ENCODE measurements at places on chromosomes 5 and 9. TPM values are rescaled to one million over a fixed set of nuclear protein-coding genes. Genes with fewer than 3 reads are reported as not detected.

Gene RPL35
- total RNA-seq: 1,683 TPM

GRCh38 chr9:34991607-34992375, 2.2 kb downstream of the DNAJB5 start:
- peak; percentile 61 for DNase-seq

Gene FOXI1
- total RNA-seq: not detected

GRCh38 chr9:7640231-7640630, 159.3 kb downstream of the DMAC1 start:
- DNase-seq: no peak

DNA sequence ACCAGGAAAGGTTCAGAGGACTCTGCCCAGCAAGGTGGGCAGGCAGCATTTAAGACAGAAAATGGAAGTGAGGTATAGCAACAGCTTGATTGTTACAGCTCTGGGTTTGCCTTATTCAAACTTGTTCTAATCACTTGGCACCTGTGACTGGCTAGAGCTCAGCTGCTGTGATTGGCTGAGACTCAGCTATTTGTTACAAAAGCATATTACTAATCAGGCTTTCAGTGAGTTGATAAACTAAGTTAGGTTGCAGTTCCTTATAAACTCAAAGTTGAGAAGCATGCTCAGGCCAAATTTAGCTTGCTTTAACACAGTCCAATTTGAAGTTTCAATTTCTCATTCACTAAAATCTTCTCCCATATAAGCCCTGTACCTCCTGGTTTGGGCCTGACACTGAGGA, 56.3 kb downstream of the GDA start:
- no peak for DNase-seq

Gene PCDHGB7
- total RNA-seq: 11.7 TPM

DNA sequence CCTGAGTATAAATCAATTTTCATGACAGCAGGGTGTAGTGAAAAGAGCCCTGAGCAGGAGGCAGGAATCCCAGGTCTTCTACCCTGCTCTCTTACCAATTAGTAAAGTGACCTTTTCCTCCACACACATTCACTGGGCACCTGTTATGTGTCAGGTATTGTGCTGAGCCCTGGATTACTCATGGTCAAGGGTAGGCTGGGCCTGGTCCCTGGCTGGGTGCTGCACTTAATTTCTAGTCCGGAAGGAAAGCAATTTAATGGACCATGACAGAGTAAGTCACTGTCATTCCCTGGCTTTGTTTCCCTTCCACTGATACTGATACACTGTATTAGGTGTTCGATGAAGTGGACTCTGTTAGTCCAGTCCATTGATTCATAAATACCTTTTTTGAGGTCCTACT, 29.1 kb upstream of the BRINP1 start:
- no peak for DNase-seq

- DNase-seq: no peak
These were observed 38.6 kb downstream of the TGFBI start for GRCh38 chr5:136067422-136067821.

GRCh38 chr5:169861433-169861832, 118.9 kb downstream of the INSYN2B start:
- no peak for DNase-seq

Gene WDR31
- 0.63 TPM for total RNA-seq

DNA sequence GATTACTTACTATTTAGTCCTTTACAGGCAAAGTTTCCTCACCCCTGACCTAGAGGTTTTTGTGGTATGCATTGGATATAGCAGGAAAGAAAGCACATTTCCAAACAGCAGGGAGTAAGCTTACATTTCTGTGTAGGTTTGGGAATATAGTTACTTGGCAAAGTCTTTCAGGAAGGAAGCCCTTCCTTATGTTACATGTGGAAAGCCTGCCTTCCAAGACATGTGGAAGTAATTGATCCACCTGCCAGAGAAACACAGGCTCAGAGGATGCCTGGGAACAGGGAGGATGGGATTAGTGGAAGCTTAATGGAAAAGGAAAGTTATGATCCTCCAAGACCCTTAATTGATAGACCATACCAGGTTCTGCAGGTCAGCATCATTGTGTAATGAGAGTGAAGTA, 87.3 kb upstream of the PPP1R2B start:
- DNase-seq: no peak

DNA sequence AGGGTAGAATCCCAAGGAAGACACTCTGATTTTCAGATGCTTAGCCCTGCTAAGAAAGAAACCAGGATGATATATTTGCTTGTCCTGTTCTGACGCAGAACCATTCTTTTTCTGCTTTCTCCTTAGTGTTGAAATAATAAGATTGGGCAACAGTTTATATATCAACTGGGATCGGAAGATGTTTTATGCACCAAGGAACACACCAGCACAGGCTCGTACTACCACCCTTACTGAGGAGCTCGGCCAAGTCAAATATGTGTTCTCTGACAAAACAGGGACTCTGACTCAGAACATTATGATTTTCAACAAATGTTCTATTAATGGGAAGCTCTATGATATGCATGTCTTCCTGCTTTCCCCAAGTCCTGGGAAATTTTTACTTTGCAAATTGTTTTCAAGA, 19.0 kb upstream of the RUSC2 start:
- DNase-seq: no peak

- no peak for DNase-seq
These were observed 101.7 kb downstream of the ADRB2 start for GRCh38 chr5:148928141-148928540.

DNA sequence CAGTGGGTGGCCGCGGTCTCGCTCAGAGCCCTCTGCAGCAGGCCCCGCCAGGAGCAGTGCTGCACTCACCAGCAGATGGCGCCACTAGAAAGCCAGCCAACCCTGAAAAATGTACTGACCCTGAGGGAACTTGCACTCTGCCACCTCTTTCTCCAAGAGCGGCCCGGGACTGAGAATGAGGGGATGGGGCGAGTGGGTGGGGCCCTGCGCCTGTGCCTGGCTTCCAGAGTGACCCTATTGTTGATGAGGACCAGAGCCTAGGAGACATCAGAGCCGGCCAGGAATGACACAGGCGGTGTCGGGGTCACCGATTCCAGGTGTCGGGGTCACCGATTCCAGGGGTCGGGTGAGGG, 2.9 kb upstream of the IL17B start:
- peak; percentile 89 for DNase-seq

Gene GPX3
- total RNA-seq: 48.4 TPM

GRCh38 chr5:134113902-134114875, at the start of gene TCF7:
Gene TCF7, plus strand, starts transcription at chr5:134114681. Its CDS starts 226 bp downstream, at chr5:134114907.
- peak; percentile 92 for DNase-seq

GRCh38 chr9:95250462-95251221, 66.9 kb downstream of the FANCC start:
- DNase-seq: no peak

Gene DOCK8
- total RNA-seq: 0.94 TPM

DNA sequence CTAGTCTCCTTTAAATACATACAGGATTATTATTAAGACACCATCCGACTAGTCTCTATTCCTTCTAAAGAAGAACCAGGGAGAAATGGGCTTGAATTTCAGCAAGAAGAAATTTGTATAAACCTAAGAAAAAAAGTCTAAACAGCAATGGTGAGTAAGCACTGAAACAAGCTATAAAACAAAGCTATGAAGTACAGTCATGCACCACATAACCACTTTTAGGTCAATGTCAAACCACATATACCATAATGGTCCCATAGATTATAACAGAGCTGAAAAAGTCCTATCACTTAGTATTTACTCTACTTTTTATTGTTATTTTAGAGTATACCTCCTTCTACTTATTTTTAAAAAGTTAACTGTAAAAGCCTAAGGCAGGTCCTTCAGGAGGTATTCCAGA, 102.0 kb upstream of the NFIB start:
- no peak for DNase-seq

DNA sequence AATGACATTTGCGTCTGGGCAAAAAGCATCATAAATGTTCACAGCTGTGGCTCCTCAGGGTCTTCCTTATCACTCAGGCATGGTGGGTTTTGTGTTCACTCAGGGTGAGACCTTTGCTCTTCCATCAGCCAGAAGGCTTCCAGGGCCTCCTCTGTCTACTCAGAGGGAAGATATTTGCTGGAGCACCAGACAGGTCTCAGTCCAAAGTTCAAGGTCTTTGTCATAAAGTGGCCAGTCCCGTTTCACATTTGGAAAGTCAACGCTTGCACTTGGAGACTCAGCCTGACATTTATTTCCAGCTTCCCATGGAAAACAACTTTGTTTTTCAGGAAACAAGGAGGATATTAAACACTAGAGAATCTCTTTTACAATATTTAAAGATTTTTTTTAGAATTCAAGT, 12.2 kb upstream of the CARTPT start:
- DNase-seq: no peak

DNA sequence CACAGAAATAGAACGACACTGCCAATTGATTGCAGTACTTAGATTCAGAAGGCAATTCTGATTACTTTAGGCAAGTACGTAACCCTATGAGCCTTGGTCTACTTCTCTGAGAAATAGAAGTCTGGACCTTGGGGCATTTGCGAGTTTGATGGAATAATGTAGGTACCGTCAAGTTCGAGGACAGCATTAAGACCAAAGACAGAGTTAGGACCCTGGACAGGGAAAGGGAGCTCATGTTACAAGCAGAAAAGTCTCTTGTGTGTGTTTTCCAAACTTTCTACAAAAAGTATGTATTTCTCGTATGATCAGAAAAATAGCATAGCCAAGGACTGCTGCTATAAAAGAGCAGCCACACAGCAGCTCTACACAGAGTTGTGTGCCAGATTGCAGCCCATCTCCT, 20.1 kb downstream of the CCDC180 start:
- no peak for DNase-seq

- no peak for DNase-seq
These were observed 458.4 kb upstream of the C9orf72 start for GRCh38 chr9:28031521-28032267.

- no peak for DNase-seq
These were observed 42.6 kb upstream of the NAA35 start for GRCh38 chr9:85898332-85898731.

Gene CCDC192
- 1.3 TPM for total RNA-seq

GRCh38 chr5:113212244-113212920, 222.4 kb downstream of the TSSK1B start:
- no peak for DNase-seq

Gene PCDHGA12
- 3.5 TPM for total RNA-seq

Gene SAXO1
- not detected for total RNA-seq

Gene SLIT3
- total RNA-seq: 0.59 TPM

DNA sequence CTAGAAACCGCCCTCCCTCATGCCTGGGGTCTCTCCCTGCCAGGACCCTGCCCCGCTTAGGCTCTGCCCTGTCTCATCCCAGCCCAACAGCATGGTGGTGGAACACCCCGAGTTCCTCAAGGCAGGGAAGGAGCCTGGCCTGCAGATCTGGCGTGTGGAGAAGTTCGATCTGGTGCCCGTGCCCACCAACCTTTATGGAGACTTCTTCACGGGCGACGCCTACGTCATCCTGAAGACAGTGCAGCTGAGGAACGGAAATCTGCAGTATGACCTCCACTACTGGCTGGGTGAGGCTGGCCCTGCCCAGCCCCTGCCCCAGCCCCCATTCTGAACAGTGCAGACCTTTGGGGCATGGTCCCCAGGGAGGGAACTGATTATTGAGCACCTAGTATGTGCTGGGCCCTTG, 33.9 kb downstream of the GSN start:
- DNase-seq: no peak

Gene GFRA3
- 1.1 TPM for total RNA-seq

DNA sequence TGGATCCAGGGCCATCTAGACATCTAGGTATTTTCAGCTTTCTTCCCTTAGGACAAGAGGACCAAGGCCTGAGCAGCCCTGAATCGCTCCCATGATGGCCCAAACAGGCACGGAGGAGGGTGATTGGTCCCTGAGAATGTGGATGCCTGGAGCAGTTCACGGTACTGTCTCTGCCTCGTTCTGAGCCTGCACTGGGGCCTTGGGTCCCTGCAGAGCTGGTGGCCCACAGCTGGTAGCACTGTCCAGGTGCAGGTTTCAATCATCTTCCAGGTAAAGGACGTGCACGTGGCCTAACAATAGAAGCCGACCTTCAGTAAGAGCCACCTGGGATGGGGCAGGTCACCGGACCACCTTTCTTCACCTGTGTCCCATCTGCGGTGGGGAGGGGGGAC, 19.4 kb upstream of the FCN1 start:
- DNase-seq: no peak

GRCh38 chr5:34059977-34060376, 17.0 kb upstream of the C1QTNF3 start:
- no peak for DNase-seq

DNA sequence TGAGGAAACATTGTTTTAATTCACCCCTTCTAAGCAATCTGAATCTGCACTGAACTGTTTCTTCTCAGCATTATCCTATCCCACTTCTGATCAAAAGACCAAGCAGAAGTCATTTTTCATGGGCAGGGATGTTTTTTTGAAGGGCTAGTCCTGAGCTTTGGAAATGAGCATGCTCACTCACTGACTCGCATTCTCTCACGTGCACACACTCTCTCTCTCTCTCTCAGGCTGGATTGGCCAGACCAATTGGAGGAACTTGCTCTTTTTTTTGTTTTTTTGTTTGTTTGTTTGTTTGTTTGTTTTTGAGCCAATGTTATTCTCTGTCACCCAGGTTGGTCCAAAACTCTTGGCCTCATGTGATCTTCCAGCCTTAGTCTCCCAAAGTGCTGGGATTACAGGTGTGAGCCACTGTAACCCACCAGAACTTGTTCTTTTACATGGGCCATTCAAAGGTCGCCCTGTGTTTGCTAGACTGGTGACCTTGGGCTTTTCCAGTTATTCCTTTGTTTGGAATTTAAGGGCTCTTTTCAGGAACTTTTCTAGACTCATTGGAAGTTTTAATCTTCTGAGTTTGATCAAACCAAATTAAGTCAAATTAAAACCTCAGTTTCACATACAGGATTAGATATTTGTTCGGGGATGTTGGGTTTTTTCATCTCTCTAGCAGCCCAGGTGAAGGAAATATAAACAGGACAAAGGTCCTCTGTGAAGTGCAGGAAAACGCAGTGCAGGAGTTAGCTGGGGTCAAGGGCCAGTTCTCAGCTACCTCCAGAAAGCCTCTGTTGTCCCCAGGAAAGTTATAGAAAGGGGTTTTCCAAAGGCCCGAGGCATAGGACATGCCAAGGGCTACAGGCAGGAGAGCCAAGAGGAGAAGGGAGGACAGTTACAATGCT, 13.1 kb downstream of the FAXDC2 start:
- no peak for DNase-seq

GRCh38 chr5:73363911-73364730, 84.5 kb downstream of the FOXD1 start:
- DNase-seq: no peak

DNA sequence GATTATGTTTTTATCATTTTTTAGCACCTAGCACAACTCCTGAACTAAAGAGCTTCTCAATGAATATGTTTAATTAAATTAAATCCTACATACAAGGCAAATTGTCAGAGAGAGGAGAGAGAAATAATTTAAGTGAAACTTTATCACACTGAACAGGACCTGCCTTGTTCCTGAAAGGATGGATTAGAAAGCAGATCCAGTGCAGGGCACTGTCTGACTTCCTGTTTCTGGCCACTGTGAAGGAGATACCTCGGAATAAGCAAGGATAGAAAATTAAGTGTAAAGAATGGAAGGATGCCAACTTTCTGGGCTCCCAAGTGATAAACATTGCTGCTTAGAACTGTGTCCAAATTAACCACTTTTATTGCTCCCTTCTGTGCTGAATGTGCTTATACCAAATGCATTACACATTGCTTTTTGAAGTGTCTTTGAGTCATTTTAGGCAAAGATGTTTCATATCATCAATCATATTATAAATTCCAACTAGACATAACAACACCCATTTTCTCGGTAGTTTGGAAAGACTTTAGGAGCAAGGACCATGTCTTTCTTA, 89.1 kb upstream of the SPDL1 start:
- no peak for DNase-seq

- no peak for DNase-seq
These were observed 1981.7 kb upstream of the NUDT12 start for GRCh38 chr5:105544300-105544699.

All from GM23338 (cell line).